Smooth muscle cell of the umbilical artery (primary cell): ENCODE measurements at places on chromosomes 5 and 9. TPM values are rescaled to one million over a fixed set of nuclear protein-coding genes. Genes with fewer than 3 reads are reported as not detected.

FYB1 gene
- under 0.01 TPM in 1 of 2 replicates, not detected in the other for total RNA-seq

PCDHGA3 gene
- total RNA-seq, result 1.6 and 2.1 TPM in 2 replicates

SGTB gene
- total RNA-seq, result 14.3 and 26.7 TPM in 2 replicates

GARIN3 gene
- total RNA-seq, result not detected in 2 replicates

SPATA9 gene
- total RNA-seq, result 0.30 and 0.46 TPM in 2 replicates

RORB gene
- total RNA-seq, result under 0.01 and 0.09 TPM in 2 replicates

PCDHGA12 gene
- total RNA-seq, result 16.3 and 33.7 TPM in 2 replicates

FRRS1L gene
- total RNA-seq, result under 0.01 and 0.28 TPM in 2 replicates

HSD17B3 gene
- total RNA-seq, result not detected in 2 replicates

BAAT gene
- 0.23 TPM in 1 of 2 replicates, not detected in the other for total RNA-seq

PLAC8L1 gene
- total RNA-seq, result 0.59 TPM in 1 of 2 replicates, not detected in the other

OSMR gene
- 111 and 114 TPM in 2 replicates for total RNA-seq

IFT74 gene
- total RNA-seq, result 16.9 and 76.9 TPM in 2 replicates

TXNDC8 gene
- total RNA-seq, result not detected in 2 replicates
